Keratinocyte (primary cell): ENCODE measurements at places on chromosomes 16 and 17.

DNA sequence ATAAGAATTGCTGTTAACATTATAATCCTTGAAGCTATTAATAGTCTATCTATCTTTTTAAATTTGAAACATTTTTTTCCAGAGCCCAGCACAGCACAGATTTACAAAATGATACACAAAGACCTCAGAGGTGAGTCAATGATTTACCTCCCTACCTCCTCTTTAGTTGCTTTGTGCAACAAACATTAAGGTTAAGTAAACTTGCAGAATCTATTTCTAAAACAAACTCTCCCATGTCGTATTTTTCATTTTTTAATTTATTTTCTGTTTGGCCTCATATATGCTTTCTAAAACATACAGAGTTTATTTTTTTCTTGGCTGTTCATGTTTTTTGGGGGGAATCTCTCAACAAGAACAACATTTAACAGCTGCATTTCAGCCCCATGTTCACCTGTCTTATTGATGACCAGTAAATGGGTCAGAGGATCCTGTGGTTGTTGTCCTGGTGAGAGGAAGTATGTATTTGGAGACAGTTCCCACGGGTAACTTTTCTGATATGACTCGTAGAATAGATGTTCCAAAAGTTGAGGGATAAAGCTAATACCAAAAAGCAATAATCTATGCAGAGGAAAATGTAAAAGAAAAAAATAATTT, 42.6 kb downstream of the ABCA9 start:
- no peaks in the 10 kb centered on the region for H3K4me1 ChIP-seq
- H3K27ac ChIP-seq = no peak overlapping the region
- no peaks in the 10 kb centered on the region for H3K27me3 ChIP-seq
- no peak for DNase-seq

DNA sequence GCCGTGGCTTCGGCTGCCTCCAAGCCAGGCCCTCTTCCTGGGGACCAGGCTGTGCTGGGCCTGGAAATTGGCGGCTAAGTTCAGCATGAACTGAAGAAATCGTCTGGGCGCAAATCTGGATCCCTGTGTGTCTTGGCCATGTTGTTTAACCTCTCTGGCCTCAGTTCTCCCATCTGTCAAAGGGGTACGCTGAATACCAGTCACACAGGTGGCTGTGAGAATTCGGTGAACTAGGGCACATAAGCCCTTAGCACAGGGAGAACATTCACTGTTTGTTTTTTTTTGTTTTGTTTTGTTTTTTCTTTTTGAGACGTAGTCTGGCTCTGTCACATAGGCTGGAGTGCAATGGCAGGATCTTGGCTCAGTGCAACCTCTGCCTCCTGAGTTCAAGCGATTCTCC, 19.0 kb downstream of the LASP1 start:
- no peaks in the 10 kb centered on the region for H3K27me3 ChIP-seq
- no peak for DNase-seq
- no peak overlapping the region for H3K4me3 ChIP-seq
- peaks cover 3% of the 10 kb centered on the region for H3K4me1 ChIP-seq
- H3K36me3 ChIP-seq = peaks cover 60% of the 10 kb centered on the region
- no peak overlapping the region for H3K27ac ChIP-seq

DNA sequence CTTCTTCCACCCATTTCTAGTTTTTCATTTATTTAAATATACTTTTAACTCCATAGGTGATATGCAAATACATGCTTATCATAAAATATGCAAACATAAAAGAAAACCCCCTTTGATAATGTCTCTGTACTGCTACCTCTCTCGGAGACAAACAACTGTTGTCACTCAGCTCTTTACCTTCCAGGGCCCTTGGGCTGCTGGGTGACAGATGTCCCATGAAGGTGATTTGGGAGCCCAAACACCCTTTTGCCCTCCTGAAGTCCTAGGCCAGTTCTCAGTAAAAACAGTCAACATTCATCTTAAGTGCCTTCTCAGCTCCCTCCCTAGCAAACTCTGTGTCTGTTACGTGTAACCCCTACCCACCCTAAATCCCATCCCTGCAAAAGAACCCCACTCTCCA, 37.5 kb downstream of the CHD9 start:
- no peaks in the 10 kb centered on the region for H3K36me3 ChIP-seq
- H3K27ac ChIP-seq = no peak overlapping the region
- H3K4me3 ChIP-seq = no peak overlapping the region
- no peak for DNase-seq

DNA sequence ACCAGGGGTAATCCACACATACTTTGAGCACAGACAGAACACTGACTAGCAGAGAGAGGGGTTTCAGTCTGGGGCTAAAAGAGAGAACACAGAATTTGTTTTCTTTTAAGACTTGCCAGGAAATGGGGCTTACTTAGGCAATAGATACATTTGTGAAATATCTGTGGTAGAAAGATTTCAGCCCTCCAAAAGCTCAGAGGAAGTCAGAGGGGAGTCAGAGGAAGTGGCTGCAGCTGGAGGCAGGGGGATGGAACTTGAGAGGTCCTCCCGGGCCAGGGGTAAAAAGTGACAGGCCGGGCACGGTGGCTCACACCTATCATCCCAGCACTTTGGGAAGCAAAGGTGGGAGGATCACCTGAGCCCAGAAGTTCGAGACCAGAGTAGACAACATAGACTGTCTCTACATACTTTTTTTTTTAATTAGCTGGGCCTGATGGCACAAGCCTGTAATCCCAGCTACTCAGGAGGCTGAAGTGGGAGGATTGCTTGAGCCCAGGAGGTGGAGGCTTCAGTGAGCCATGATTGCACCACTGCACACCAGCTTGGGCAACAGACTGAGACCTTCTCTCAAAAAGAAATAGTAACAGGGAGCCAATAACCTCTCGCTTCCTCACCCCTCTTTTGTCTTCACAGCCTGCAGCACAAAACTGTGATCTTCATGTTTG, 49.9 kb downstream of the NLRC5 start:
- DNase-seq = no peak
- peaks cover 6% of the 10 kb centered on the region for H3K36me3 ChIP-seq
- peaks cover 12% of the 10 kb centered on the region for H3K4me1 ChIP-seq
- no peaks in the 10 kb centered on the region for H3K27me3 ChIP-seq

- no peak overlapping the region for H3K4me3 ChIP-seq
- H3K27ac ChIP-seq = no peak overlapping the region
- H3K4me1 ChIP-seq = no peaks in the 10 kb centered on the region
- DNase-seq = no peak
Observed at GRCh38 chr17:27904534-27905446, 11.6 kb upstream of the LYRM9 start.

DNA sequence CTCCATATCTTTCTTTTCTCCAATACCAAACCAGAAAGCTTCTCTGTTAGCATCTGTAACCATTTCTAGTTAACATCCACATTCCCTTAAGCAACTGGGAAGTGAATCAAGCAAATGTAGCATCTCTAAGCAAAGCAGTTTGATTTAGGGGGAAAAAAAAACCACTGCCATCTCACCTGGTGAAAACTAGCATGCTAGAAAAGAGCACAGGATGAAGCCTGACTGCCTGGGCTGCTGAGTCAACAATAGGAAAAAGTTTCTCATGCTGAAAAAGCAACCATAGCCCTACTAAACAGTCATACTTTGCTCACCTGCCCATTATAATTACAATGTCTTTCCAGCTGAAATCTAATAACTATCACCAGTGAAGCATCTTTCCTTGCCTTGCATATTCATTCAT, 139.3 kb downstream of the ANKFN1 start:
- H3K27ac ChIP-seq = no peak overlapping the region
- no peak overlapping the region for H3K4me3 ChIP-seq
- H3K36me3 ChIP-seq = no peaks in the 10 kb centered on the region

DNA sequence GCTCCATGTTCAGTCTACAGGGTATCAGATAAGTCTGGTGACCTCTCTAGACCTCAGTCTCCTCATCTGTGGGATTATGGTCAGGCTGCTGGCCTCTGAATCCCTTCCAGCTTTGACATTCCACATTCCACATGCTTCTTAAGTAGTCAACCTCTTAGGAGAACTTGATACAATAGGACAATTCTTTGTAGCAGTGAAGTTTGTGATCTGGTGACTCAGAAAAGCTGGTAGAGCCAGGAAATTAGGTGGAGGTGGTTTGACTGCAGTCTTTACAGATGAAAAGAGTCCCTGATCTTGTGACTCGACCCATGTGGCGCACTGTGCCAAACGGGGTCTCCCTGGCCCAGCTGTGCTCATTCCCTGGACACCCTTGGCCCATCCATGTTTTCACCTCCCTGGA, 147.8 kb downstream of the NTN1 start:
- no peaks in the 10 kb centered on the region for H3K4me1 ChIP-seq
- no peaks in the 10 kb centered on the region for H3K27me3 ChIP-seq
- no peaks in the 10 kb centered on the region for H3K36me3 ChIP-seq
- H3K4me3 ChIP-seq = no peak overlapping the region
- H3K27ac ChIP-seq = no peak overlapping the region
- DNase-seq = no peak

- no peak for DNase-seq
- H3K36me3 ChIP-seq = no peaks in the 10 kb centered on the region
- H3K4me3 ChIP-seq = no peak overlapping the region
Observed at GRCh38 chr16:5479926-5480325, 382.3 kb upstream of the EEF2KMT start.

GRCh38 chr16:56399486-56399885, 25.9 kb downstream of the AMFR start:
- H3K4me3 ChIP-seq = no peak overlapping the region
- no peak for DNase-seq
- H3K27me3 ChIP-seq = no peaks in the 10 kb centered on the region
- no peaks in the 10 kb centered on the region for H3K4me1 ChIP-seq
- H3K36me3 ChIP-seq = peaks cover 30% of the 10 kb centered on the region
- no peak overlapping the region for H3K27ac ChIP-seq

GRCh38 chr17:31513731-31514427, 122.4 kb downstream of the RAB11FIP4 start:
- H3K4me1 ChIP-seq = peaks cover 17% of the 10 kb centered on the region
- no peaks in the 10 kb centered on the region for H3K27me3 ChIP-seq
- H3K36me3 ChIP-seq = peaks cover 3% of the 10 kb centered on the region
- H3K4me3 ChIP-seq = no peak overlapping the region
- no peak for DNase-seq
- no peak overlapping the region for H3K27ac ChIP-seq

DNA sequence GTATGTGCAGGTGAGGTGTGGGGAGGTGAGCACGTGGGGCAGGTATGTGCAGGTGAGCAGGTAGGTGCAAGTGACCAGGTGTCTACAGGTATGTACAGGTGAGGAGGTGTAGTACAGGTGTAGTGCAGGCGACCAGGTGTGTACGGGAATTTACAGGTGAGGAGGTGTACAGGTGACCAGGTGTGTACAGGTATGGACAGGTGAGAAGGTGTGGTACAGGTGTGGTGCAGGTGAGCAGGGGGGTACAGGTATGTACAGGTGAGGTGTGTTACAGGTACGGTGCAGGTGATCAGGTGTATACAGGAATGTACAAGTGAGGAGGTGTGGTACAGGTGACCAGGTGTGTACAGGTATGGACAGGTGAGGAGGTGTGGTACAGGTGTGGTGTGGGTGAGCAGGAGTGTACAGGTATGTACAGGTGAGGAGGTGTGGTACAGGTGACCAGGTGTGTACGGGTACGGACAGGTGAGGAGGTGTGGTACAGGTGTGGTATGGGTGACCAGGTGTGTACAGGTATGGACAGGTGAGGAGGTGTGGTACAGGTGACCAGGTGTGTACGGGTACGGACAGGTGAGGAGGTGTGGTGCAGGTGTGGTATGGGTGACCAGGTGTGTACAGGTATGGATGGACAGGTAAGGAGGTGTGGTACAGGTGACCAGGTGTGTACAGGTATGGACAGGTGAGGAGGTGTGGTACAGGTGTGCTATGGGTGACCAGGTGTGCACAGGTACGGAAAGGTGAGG, 12.8 kb upstream of the DBNDD1 start:
- H3K4me3 ChIP-seq = no peak overlapping the region
- H3K27ac ChIP-seq = no peak overlapping the region
- H3K4me1 ChIP-seq = no peaks in the 10 kb centered on the region
- H3K36me3 ChIP-seq = peaks cover 38% of the 10 kb centered on the region

GRCh38 chr16:10805334-10805733, 13.3 kb downstream of the TVP23A start:
- H3K4me1 ChIP-seq = no peaks in the 10 kb centered on the region
- no peak overlapping the region for H3K27ac ChIP-seq
- H3K27me3 ChIP-seq = no peaks in the 10 kb centered on the region
- H3K4me3 ChIP-seq = no peak overlapping the region

DNA sequence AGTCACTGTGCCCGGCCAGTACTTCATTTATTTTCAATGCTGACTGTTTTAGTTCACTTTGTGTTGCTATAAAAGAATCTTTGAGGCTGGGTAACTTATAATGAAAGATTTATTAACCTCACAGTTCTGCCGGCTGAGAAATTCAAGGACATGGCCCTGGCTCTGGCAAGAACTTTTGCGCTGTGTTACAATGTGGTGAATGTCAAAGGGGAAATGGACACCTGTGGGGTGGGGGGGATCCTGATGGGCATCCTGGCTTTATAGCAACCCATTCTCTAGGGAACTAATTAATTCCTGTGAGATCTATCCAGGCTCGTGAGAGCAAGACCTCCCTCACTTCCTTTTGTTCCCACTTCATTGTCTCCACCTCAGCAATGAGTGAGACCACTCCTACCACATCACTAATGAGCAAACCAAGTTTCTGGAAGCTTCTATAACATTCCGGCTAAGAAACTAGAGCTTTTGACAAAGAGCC, 17.1 kb upstream of the CDH3 start:
- H3K36me3 ChIP-seq = no peaks in the 10 kb centered on the region
- H3K27me3 ChIP-seq = no peaks in the 10 kb centered on the region
- DNase-seq = no peak
- no peak overlapping the region for H3K27ac ChIP-seq

- H3K36me3 ChIP-seq = no peaks in the 10 kb centered on the region
- H3K27me3 ChIP-seq = no peaks in the 10 kb centered on the region
- no peak for DNase-seq
- H3K4me3 ChIP-seq = no peak overlapping the region
- H3K4me1 ChIP-seq = peaks cover 13% of the 10 kb centered on the region
Observed at GRCh38 chr17:1607971-1608320, 20.7 kb downstream of the SLC43A2 start.

DNA sequence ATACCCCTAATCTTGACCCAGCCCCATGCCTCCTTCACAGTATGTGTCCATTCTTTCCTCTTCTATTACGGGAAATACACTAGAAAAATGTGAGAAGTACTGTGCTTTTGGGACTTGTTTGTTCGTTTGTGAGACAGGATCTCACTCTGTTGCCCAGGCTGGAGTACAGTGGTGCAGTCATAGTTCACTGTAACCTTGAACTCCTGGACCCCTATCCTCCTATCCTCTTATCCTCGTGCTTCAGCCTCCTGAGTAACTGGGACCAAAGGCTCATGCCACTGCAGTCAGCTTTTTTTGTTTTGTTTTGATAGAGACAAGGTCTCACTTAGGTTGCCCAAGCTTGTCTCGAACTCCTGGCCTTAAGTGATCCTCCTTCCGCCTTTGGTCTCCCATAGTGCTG, 29.9 kb upstream of the RASL10B start:
- H3K27ac ChIP-seq = no peak overlapping the region
- DNase-seq = no peak
- H3K27me3 ChIP-seq = no peaks in the 10 kb centered on the region
- no peak overlapping the region for H3K4me3 ChIP-seq
- H3K36me3 ChIP-seq = no peaks in the 10 kb centered on the region

- no peak for DNase-seq
- H3K4me3 ChIP-seq = no peak overlapping the region
- peaks cover 6% of the 10 kb centered on the region for H3K27me3 ChIP-seq
- H3K4me1 ChIP-seq = peaks cover 7% of the 10 kb centered on the region
- no peaks in the 10 kb centered on the region for H3K36me3 ChIP-seq
- H3K27ac ChIP-seq = no peak overlapping the region
Observed at GRCh38 chr17:76517638-76518038, 16.4 kb upstream of the RHBDF2 start.
